ENCODE measurements at places on chromosomes 3 and 15.

DNA sequence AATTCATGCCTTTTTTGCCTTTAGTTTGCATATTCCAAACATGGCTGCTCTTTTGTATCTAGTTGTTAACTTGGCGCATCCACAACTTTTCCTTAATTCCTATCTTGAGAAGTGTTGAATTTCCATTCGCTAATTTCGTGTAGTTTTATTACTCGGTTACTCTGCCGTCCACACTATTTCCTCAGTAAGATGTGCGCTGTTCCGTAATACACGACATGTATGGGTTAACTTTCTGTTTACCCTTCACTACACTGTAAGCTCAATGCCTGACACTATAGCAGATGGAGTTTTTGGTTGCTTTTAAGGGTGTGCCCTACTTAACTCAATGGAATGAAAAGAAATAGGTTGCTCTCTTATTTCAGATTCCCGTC is 724 bp downstream of the RPSA start:
- DNase-seq: no peak

DNA sequence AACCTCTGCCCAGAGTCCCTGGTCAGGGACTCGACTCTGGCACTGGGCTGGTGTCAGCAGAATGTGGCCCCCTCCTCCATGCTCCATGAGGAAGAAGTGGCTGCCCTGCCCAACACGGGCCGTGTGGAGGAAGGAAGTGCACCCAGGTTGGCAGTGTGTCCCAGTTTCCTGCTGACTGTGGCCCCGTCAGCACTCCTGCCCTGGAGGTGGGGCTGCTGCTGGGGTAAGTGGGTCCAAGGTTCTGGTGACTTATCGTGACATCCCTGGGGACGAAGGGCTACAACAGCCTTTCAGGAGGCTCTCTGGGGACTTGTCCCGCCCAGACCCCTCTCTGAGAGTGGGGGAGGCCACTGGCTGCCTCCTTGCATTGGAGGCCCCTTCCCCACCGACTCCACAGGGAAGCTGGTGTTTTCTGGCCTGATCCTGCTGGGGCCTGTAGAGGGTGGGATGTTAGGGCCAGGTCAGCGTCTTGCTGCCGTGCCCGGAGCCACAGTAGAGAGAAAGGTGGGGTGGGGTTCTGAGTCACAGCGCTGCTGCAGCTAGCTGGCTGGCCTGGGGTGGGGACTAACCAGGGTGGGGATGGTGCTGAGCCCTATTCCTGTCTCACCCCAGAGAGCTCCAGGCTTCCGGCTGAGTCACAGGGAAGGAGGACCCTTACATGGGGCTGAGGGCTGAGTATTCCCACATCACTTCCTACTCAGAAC is 10.5 kb downstream of the SEMA4B start:
- no peak for DNase-seq

DNA sequence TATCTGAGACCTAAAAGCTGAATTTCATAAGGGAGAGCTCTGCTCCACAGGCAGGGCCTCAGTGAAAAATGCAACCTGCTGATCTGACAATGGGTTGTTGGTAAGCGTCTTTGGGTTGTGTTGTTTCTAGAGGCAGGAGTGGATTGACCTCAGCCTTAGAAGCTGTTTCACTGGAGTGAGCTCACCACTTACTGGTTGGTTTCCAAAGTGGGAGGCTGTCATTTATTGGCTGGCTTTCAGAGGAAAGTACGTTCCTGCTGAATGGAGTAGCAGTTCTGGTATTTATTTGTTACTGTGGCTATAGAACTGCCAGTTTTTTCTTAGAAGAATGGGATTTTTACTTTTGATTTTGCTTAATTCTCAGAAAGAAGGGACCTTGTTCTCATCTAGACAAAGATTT is 29.3 kb upstream of the COL6A5 start:
- DNase-seq: peak; percentile 40

DNA sequence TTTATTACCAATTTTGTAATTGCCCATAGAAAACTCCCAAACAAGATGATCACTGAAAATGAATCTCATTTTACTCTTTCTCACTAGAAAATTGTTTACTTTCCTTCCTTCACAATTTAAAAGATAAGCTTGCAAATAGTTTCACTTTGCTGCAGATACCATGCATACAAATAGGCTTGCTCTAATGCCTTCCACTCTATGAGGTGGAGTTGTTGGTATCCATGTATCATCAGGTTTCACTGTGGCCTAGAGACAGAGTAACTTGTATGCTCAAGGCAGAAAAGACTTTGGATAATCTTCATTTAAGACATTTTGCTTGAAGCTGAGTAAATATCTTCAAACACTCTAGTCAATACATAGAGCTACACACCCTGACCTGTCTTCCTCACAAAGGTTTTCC is 60.8 kb downstream of the RYK start:
- no peak for DNase-seq

DNA sequence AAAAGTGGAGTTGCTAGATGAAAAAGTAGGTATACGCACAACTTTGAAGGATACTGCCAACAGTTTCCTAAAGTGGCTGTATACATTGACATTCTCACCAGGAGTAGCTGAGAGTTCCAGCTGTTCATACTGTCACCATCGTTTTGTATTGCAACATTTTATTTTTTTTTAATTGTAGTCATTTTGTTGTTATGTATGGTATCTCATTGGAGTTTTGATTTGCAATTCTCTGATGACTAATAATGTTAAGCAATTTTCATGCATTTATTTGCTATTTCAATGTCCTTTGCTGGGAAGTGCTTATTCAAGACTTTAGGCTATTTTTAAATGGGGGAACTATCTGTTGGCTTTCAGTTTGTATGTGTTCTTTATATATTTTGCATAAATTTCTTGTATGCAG is 185.1 kb upstream of the TGFBR2 start:
- DNase-seq: no peak

DNA sequence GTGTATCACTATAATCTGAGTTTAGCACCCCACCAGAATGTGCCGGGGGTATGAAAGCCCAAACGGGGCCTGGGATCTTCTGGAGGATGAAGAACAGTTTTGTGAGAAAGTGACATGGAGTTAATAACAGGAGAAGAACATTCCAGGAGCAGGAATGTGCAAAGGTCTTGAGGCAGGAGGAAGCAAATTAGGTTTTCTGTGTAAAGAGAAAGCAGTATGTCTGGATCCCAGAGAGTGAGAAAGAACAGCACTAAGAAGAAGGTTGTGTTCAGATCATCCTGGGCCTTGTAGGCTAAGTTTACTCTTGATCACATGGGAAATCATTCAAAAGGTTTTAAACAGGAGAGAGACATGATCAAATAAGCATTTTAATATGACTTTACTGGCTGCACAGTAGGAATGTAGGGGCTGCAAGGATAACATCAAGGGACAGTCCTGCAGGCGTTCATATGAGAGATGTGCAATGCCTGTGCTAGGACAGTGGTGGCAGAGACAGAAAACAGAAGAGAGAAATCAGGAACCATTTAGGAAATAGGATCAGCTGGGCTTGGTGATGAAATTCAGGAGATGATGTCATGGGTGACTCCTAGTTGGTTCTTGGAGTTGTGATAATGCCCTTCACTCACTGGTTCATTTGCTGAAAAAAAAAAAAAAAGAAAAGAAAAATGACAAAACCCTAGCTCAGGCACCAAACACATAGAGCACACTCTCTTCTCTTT is 113.5 kb downstream of the TNIK start:
- DNase-seq: no peak

- DNase-seq: no peak
Measured at GRCh38 chr3:152557302-152557999, 277.5 kb upstream of the P2RY1 start.

DNA sequence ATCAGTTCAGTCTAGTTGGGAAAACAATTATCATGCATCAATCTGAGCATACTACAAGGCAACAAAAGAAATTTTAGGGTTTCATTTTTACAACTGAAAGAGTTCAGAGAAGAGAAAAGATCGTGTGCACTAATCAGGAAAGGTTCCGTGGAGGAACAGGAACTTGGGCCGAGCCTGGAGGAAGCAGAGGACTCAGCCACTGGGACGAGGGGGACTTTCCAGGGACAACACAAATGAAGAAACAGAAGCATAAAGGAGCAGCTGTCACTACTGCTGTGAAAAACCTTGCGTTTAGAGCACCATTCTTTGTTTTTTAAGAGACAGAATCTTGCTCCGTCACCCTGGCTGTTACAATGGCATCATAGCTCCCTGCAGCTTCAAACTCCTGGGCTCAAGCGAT is 60.5 kb downstream of the MYO1E start:
- DNase-seq: no peak

DNA sequence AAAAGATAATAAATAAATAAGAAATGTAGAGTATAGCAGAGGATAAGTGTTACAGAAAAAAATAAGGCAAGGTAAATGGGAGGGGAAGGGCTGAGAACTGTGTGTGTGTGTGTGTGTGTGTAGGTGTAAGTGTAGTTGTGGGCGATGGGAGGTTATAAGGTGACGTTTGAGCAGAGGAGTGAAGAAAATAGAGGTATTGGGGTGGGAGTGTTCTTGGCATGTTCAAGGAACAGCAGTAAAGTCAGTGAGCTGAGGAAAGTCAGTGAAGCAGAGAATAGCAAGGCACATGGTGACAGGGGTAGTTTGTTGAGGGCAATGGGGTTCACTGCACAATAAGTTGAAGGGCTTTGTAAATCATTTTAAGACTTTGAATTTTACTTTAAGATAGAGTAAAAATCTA is 30.9 kb upstream of the ZNF148 start:
- DNase-seq: no peak

DNA sequence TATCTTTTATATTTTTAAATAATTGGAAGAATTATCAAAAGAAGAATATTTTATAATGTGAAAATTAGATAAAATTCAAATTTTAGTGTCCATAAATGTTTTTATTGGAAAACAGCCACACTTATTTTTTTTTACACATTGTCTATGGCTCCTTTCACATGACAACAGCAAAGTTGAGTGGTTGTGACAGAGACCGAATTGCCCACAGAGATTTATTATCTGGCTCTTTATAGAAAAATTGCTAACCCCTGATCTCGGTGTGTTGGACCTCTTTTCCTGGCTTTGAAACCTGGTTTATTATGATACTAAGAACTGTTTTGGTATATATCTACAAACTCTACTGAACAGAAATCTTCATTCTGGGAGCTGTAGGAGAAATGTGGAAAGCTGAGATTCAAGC is 269.1 kb upstream of the UMPS start:
- no peak for DNase-seq

- no peak for DNase-seq
Measured at GRCh38 chr15:76448755-76449154, 112.2 kb downstream of the ISL2 start.

DNA sequence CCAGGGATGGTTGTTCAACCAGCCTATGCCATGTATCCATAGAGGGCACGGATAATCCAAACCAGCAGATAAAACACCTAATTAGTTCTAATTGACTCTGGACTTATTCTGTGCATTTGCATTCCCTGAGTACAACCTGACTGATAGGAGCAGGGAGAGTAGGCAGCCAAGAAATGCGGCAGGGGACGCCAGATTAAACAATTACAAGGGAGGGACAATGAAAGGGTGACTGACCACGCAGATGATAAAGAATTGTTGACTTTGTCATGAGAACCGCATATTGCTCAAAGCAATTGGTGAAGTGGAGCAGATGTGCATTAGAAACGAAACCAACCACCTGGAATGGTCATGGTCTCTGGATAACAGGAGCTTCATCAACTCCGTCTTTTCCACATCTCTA is 369.1 kb upstream of the FRG2C start:
- no peak for DNase-seq

DNA sequence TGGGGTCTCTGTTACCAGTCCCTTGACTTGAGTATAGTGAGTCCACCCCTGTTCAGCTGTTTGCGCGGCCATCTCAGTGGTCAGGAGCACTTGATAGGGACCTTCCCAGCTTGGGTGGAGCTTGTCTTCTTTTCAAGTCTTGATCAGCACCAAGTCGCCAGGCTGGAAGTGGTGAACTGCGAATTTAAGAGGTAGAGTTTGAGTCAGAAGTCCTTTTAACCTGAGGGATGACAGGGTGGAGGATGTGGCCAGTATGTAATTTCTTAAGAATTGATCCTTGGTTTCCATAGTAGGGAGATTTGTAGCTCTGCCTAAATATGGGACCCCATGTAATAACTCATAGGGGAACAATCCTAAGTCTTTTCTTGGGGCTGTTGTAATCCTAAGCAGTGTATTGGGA is 86.3 kb upstream of the XCR1 start:
- no peak for DNase-seq

DNA sequence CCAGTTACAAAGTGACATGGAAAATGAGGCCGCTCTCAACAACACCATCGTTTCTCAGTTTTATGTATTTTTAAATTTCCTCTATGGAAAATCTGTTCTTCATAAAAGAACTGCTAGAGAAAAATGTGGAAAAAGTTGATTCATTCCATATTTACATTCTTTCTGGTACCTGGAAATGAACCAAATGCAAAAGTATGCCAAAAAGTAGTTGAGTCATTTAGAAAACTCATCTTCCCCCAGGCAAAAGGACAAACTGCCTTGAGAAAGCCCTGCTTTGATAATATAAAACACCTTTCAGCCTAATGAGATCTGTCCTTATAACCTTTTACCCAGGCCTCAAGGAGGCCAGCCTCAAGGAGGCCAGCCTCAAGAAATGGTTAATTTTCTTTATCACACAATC is 283.0 kb upstream of the VEPH1 start:
- no peak for DNase-seq

- no peak for DNase-seq
Measured at GRCh38 chr3:173465112-173465511, 67.6 kb downstream of the NLGN1 start.

DNA sequence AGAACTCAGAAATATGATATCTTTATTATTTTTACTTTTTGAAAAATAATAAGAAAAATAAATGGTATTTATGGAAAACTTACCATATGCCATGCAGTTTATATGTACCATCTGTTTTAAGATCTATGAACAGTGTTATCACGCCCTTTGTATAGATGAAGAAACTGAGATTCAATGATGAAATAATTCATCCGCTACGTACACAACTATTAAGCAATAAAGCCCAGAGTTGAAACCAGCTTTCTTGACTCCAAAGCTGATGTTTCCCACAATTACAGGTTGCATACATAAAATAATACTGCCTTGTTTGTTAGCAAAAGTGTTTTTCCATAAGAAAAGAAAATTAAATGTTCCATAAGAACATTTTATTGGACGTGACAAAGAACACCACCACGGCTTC is 67.2 kb upstream of the BCL6 start:
- DNase-seq: no peak
